ENCODE measurements at places on chromosomes 11 and 22.

DNA sequence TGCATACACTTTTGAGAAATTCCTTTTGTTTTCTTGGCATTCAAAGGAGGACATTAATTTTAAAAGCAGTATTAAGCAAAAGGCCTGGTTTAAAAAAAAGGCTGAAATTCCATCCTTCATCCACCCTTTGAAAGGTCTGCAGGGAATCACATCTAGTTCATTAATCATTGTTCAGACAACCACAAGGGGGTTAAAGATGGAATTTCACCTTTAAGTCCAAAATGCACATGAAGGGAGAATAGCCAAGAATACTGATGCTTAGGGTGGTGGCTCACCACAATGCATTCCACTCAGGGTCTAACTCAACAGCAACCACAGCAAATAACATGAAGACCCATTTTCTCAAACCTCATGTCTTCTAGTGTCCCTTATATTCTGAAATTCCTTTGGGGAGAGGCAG lies 256.9 kb downstream of the CADM1 start:
- DNase-seq: peak; percentile 26

DNA sequence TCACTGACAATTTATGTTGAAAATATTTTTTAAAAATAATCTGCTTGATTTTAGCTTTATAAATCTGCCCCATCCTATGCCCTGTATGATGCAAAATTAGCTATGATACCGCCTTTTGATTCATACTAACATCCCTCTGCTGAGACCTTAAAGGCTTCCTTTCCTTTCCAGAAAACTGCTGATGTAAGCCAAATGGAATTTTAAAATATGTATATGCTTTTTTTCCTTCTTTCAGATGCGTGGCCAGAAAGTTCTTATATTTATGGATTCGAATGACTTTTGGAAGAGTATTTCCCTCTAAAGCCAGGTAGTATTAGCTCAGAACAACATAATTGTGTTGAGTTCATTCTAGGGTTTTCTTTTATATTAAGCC lies 34.5 kb downstream of the SFI1 start:
- DNase-seq: no peak

GRCh38 chr11:62546244-62546928 lies at the start of gene AHNAK:
TSS of gene AHNAK (minus strand) at chr11:62546806. CDS start at chr11:62536098, 10,708 bp downstream.
- DNase-seq: peak; percentile 69

DNA sequence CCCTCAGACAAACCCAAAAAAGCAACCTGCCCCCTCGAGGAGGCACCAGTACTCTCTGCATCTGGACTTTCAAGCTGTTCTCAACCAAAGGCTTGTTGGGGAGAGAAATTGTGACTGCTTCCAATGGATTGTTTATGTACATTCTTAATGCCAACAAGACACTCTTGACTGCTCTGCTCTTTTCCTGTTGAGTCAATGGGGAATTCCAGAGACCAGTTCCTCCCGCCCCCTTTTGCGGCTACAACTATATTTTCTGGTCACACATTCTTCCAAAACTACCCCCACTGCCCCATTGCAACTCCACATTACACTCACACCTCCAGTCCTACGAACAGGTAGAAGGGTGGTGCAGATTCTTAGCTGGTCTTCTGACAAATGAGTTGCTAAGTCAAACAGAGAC lies 187.0 kb downstream of the DSCAML1 start:
- DNase-seq: peak; percentile 9

DNA sequence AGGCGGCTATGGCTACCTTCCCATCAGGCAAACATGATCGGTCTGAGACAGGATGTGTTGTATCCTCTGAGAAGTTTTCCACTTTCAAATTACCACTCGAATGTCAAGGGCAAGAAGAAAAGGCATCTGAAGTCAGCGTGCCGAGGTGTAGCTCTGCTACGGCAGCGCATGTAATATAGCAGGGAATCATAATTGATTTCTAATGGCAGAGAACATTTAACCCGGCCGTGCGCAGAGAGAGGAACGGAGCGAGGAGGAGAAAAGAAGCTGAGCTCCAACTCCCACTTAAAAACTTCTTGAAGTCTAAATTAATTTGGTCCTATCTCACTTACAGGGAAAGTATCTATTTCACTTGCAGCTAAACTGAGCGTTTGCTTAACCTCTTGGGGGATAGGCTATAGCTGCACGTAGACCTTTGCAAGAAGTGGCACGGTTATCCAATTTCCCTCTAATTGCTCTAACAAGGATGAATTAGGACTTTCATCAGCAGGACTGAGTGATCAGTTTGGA lies 137.3 kb upstream of the KIRREL3 start:
- no peak for DNase-seq

DNA sequence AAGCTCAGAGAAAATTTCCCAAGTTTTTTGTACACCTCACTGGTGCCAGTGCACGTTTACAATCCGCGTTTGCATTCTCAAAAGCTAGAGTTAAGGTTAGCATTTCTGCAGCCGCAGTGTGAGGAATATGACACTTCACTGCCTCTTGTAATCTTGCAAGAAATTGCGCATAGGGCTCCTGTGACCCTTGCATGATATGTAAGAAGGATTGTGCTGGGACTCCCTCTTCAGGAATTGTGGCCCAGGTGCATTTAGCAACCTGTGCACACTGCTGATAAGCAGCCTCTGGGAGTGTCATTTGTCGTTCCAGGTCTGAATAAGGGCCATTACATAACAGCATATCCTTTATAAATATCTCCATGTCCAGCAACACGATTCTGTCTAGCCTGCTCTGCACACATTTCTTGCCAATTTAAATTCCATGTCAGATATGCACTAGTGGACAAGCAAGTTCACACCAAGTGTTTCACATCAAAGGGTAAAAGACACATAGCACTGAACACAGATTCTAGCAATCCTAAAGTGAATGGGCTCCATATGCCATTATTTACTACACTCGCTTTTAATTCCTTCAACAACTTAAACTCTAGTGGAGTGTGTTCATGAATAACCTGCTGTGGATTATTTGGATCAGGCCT lies 69.2 kb upstream of the INCENP start:
- no peak for DNase-seq

- no peak for DNase-seq
Observed at GRCh38 chr11:104897891-104898684, at the start of gene CASP12. TSS of gene CASP12 (minus strand) at chr11:104898460.

GRCh38 chr22:27329966-27330645 lies 471.4 kb downstream of the MN1 start:
- DNase-seq: no peak

DNA sequence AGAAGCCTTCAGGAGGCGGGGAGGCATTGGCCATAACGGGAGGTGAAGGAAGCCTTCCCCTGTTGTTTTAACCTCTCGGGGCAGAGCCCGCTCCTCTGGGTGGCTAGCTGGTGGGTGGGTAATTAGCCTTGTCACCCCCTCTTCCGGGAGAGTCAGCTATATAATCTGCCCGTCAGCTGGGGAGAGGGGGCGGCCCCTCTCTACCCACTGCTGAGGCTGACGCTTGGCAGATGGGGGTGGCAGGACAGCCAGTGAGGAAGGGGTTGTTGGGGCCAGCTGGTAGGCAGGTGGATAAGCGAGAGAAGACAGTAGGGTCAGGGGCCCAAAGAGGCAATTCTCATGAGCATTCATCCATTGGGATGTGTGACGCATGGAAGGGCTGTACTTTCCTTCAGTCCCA lies 33.0 kb upstream of the SYT7 start:
- no peak for DNase-seq

DNA sequence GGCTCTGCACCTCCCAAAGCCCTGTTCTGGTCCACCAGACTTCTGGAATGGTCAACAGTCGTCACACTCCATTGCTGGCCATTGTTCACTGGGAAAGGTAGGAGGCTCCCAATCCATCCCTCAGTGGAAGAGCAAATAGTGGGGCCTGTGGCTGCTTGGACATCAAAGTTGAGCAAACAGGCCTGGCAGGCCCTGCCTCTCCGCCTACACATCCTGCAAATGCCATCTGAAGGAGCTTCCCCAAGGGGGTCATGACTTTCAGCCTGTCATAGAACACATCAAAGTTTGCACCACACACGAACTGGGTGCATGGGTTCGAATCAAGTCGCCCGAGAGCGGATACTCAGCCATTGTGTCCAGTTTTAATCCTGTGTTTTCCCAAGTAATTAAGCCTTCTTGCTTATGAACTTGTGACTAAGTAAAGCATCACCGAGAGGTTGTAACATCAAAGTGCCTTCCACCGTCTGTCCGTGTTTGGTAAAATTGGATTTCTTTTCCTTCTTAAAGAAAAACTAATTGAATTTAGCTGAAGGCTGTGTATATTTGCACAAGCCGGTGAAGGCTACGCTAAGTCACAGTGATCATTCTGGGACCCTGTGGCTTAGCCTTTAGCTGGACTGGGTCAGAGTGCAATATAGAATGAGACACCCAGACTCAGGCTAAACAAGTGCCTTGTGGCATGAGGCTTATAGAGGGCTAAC lies 36.1 kb downstream of the CLPB start:
- DNase-seq: no peak

DNA sequence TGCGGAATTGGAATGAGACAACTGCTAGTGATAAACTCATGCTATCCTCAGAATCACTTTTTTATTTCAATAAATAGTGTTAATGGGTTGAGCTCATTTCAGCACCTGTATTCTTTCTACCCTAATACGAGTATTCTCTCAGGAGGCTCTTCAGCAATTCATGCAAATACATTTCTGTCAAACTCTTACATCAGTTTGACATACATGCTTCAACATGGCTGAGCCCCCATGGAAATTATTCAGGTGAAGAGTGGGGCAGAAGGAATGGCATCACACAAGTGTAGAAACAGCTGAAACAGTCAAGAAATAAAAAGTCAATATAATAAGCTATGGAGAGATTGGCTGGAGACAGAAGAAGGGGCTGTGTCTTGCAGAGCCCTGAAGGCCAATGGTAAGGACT lies 77.8 kb upstream of the SNX19 start:
- DNase-seq: no peak

DNA sequence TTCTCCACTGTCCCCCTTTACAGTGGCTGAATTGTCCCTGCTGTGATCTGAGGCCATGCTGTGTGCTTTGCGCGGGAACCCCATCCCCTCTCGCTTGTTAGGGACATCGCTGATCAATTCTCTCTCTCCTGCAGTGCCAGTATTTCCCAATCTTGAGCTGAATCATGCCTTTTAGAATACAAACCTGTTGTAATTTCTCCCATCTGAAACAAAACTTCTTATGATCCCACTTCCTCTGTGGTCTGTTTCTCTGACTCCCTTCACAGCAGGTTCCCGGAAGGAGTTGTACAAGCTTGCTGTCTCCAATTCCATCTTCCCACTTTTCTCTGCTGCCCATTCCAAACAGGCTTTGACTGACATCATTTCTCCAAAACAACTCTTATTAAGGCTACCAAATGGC lies 16.8 kb downstream of the ADAMTS15 start:
- DNase-seq: no peak

All from NCI-H226 (cell line).